ENCODE measurements at places on chromosomes 5 and 9.

GRCh38 chr5:57004800-57005199 lies 52.9 kb upstream of the MIER3 start:
- no peak for DNase-seq

DNA sequence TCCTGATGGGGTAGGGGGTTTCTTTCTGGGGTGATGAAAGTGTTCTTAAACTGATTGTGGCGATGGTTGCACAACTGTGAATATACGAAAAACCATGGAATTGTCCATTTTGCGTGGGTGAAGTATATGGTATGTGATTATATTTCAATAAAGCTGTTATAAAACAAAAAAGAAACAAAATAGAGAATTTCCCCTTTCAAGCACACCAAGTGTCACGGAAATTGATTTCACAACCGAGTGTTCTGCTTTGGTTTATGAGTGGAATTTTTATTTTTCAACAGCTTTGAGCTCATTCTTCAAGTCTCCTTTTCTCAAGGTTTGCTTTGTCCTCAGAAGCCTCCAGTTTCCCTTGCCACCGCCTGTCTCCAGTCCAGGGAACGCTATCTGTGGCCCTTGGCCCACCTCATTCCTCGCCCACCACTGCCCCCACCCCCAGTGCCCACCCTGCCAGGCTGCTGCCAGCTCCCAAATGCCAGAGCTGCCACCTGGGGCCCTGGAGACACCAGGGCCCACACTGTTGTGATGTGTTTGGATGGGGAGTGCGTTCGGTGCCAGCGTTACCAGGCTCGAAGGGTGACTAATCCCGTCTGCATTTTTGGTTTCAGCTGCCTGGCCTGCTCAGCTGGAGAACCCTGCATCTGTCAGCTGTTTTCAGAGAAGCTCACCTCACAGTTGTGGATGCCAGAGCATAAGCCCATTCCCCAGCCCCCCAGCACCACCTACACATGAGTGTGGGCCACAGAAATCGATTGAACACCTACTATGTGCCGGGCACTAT lies 30.4 kb downstream of the DUSP1 start:
- peak; percentile 85 for DNase-seq

DNA sequence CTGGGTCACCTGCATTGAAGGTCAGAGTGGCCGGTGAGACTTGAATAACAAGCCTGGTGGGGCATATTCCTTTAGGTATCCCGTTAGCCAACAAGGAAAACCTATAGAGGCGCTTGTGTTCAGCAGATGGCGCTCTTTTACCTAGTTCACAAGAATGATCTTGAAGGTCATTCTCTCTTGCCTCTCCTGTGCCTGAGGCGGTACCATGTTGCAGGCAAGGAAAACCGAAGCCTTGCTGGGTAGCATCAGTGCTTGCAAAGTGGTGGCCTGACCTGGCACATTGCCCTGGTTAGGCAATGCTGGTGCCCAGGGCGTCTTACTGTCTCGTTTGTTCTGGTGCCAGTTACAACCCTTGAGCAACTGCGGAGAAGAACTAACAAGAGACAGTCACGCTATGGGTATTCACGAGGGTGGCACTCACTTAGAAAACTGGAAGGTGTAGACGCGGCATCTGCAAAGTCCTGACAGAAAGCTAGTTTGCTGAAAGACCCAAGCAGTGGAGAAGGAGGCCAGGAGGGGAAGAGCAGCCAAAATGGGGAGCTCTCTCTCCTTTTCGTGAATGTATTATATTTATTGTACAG lies 56.7 kb downstream of the AOPEP start:
- peak; percentile 85 for DNase-seq

DNA sequence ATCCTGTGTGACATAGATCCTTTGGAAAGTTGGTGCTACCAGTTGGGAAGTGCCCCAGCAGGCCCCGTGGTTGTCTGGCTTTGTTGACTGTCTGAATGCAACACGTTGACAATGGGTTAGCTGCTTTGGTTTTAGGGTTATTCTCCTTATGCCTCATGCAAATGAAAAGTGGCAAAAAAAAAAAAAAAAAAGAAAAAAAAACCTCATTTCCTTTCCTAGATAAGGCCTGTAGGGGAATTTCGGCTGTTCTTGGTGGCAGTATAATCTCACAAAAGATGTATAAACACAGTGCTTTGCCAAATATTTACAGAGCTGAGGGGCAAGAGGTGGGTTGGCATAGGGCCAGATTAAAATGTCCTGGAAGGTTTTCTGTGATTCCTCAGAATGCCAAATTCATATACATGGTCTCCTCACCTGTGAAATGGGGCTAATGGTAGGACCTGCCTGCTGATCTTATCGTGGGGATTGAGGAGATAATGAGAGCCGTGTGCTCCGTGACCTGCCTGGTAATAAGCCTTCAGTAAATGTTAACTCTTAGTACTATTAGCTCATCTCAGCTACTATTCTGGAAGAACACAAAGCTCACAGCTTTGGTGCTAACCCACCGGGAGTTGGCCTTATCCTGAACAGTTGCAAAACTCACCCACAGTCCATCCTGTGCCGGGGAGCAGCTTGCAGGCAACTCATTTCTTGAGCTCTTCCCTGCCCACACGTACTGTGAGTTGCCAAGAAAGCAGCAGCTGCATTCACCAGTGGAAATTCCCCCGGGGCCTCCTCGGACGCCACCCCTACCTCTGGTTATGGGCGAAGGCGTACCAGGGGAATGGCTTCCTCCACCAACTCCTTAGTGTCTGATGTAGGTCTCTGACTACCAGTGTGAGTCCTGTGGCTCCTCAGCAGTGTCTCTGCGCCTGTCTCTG lies 220.3 kb downstream of the NR3C1 start:
- peak; percentile 66 for DNase-seq

DNA sequence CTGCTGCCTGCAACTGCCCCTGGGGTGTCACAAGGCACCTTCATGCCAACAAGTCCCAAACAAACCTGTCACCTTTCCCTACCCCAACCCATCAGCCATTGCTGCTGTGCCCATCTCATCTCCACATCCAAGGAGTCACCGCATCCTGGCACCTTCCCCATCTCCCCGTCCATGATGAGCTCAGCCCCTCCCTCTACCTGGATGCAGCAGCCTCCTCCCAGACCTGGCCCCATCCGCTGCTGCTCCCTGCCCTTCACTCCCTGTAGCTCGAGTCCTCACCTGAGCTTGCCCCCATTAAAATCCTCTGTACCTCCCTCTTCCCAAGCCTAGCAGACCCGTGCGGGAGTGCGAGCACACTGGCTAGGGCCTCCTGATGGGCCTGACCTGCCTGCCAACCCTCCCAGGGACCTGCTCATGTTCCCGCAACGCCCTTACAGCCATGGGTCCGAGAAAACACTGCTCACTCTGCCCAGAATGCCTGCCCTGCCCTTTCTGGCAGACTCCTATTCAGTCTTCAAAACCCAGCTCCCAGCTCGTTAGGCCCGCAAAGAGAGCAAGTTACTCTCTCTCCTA lies 110.6 kb downstream of the ADAMTS2 start:
- no peak for DNase-seq

GRCh38 chr9:106218427-106218826 lies 524.1 kb downstream of the TMEM38B start:
- DNase-seq = no peak

GRCh38 chr9:93900436-93900819 lies 54.7 kb downstream of the BARX1 start:
- no peak for DNase-seq

DNA sequence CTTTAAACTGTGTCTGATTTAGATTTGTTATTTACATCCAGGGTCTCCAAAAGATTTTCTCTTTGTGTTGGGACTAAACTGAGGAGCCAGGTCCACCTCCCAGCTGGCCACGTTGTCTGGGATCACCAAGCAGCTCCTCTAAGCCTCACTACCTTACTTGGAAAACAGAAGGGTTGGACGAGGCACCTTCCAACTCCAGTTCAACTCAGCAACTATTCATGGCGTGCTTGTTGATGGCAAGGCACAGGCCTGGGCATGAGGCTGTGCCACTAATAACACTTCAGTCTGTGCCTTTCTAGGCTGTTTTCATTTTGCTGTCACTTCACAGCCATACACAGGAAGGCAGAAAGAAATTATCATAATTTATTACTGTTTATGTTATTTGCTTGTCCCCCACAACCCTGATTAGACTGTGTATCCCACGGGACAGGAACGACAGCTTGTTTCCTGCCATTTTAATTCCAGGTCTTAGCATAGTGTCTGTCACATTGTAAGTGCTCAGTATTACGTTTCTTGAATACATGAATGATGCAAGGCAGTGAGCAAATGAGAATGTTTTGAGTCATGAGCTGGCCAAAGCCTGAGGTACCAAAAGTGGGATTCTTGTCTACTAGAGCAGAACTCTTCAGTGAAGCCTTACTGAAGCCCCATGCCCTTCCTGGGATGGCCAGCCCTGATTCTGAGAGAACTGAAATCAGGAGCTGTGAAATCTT lies 125.8 kb downstream of the GALNT10 start:
- no peak for DNase-seq

- DNase-seq = no peak
Observed at GRCh38 chr9:29006628-29007027, 1433.3 kb upstream of the C9orf72 start.

GRCh38 chr9:96067600-96067999 lies 192.1 kb downstream of the ERCC6L2 start:
- no peak for DNase-seq

DNA sequence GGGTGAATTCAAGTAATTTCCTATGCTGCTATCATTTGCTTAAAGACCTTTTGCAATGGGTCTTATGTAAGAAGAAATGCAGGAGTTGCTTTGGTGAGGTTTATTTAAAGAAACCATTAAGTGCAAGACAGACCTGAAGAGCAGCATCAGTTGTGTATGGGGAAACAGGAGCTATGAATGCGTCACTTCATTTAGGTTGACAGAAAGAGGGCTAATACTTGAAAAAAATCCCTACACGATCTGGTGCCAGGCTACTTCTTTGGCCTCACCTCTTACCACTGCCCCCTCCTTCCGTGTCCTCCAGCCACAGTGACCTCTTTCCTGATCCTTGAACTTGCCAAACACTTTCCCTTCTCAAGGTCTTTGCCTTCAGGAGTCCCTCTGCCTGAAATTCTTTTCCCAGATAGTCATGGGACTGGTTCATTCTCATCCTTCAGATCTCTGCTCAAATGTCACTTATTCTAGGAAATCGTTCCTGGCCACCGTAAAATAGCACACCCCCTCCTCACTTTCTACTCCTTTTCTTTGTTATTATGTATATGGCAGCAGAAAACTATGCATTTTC lies 1.4 kb upstream of the JAK2 start:
- DNase-seq = no peak

DNA sequence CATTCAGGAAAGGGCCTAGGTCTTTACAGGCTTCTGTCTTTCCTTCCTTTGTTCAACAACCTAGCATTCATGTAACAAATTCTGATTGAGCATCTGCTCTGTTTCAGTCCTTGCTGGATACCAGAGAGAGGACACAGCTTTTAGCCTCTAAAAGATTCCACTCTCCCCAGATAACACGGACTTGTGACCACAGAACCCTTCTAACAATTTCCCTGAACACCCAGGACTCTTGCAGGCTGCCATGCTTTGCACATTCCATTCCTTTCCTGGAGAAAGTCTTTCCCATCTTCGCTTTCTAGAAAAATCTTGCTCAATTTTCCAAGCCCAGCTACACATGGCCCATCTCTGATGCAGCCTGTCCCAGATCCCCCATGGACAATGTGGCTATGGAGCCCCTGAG lies 310.9 kb downstream of the ACTL7B start:
- no peak for DNase-seq

GRCh38 chr9:19306568-19306967 lies 73.5 kb downstream of the RPS6 start:
- DNase-seq = peak; percentile 5

- no peak for DNase-seq
Observed at GRCh38 chr9:84642553-84643141, 26.9 kb upstream of the NTRK2 start.

DNA sequence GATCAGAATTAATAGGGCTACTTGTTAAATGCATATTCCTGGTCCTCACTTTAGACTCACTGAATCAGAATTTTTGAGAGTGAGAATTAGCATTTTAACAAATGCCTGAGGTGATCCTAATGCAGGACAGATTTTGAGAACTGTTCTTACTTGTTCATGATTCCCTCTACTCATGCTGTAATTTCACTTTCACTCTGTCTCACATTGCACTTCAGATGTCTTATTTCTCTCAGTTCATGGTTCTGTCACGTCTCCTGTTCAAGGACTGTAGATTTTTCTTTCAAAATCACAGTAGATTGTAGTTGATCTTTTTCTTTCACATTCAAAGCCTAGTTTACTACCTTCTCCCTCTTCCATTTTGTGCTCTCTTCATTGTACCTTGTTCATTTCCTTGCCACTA lies 54.3 kb downstream of the ADGRV1 start:
- DNase-seq = no peak

DNA sequence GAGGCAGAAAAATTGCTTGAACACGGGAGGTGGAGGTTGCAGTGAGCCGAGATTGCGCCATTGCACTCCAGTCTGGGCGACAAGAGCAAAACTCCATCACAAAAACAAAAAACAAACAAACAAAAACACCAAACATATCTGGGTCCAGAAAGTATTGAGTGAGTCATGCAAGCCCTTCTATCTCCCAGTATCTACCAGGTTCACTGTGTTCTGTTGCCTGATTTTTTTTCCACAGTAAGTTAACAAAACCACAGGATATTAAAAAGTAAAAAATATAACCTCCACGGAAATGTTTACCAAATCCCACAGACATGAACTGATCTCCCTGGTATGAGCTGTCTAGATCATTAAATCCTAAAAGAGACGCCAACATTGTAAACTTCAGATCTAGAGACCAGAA lies 94.4 kb downstream of the ANKH start:
- DNase-seq = no peak

DNA sequence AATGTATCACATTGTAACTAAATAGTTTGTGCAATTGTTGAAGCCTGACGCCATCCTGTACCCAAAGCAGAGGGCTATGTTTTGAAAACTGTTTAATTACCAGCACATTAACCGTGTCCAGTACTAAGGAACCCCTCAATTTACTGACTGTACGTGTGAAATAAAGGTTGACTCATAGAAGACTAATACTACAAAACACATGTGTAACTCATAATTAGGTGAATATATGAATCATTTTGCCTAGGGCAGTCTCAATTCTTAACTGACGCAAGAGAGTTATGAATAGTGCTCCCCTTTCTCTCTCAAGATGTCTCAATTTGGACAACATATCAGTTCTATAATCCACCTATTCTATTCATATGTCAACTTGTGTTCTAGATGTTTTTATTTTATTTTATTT lies 558.4 kb downstream of the PRDM9 start:
- no peak for DNase-seq

- DNase-seq = no peak
Observed at GRCh38 chr5:154858972-154859871, 795 bp downstream of the CNOT8 start.

GRCh38 chr5:176658817-176659511 lies 11.7 kb downstream of the TSPAN17 start:
- peak; percentile 35 for DNase-seq

GRCh38 chr5:170986598-170986997 lies 124.8 kb downstream of the RANBP17 start:
- DNase-seq = peak; percentile 34

DNA sequence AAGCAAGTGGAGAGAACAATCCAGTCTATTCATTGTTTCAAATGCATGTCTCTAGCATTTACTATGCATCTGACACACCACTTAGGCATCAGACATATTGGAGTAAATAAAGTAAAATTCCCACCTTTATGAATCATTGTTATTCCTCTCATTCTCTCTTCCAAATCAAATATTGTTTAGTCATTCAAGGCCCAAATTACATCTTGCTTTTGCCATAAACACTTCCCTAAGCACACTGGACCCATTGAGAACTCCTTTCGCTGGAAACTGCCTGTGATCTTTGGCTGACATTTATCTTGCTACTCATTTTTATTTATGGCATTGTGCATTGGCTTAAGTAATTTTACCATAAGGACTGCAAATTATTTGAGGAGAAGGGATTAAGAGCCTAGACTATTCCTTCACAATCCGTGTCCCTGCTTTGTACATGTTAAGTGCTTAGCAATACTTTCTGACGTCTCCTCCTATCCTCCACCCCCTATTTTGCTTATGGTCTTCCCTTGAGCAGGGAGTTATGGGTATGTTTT lies 7.4 kb downstream of the C5orf46 start:
- DNase-seq = no peak
